ENCODE measurements at places on chromosomes 13 and 19. TPM values are rescaled to one million over a fixed set of nuclear protein-coding genes. Genes with fewer than 3 reads are reported as not detected.
A peak's percentile ranks its signal among the peaks of the same experiment; 100 is the strongest.

- peaks cover 10% of the 10 kb centered on the region for H3K4me1 ChIP-seq
- H3K27ac ChIP-seq: no peak overlapping the region
- H3K36me3 ChIP-seq: no peaks in the 10 kb centered on the region
- no peak overlapping the region for H3K4me3 ChIP-seq
Observed at GRCh38 chr19:42028304-42029216, 34.5 kb upstream of the ATP1A3 start.

The ZNF837 gene
- 14.5 TPM for total RNA-seq

GRCh38 chr19:18503971-18504885, 17.6 kb downstream of the ELL start:
- H3K27me3 ChIP-seq: no peaks in the 10 kb centered on the region
- no peak for DNase-seq

DNA sequence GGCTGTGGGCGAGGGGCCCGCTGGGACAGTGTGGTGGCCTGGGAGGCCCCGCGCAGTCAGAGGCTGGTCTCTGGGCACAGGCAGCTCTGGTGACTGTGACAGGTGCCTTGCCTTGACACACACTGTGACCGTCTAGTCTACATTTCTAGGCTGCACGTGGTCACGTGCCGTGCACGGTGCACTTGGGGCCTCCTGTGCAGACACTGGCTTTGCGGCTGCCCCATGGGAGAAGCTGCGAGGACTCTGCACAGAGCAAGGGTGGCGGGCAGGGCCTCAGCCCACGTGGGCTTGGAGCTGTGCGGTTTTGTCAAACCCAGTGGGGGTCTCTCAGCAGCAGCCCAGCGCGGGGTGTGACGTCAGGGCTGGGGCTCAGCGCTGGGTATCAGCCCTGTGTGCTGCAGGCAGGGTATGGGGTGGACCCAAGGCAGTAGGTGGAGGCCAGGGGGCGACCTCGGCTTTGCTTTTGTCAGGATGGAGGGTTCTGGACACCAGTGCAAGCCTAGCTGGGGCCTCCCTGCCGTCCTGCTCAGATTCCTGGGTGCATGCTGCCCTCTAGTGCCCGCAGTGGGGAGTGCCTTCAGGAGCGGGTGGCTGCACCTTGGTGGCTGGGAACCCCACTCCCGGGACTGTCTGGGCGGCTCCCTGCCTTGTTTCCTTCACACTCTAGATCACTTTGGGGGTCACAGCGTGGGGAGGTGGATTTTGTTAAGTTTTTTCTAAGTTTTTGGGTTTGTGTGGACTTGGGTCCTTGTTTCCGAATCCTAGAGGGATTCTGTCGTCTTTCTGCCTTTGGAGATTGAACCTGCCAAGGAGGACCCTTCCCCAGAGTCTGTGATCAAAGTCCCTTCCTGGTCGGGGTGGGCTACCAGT, 62.6 kb downstream of the KDM4B start:
- no peaks in the 10 kb centered on the region for H3K27me3 ChIP-seq
- H3K4me3 ChIP-seq: no peak overlapping the region
- DNase-seq: peak; percentile 79
- H3K36me3 ChIP-seq: peaks cover 9% of the 10 kb centered on the region
- peaks cover 30% of the 10 kb centered on the region for H3K4me1 ChIP-seq
- no peak overlapping the region for H3K27ac ChIP-seq

GRCh38 chr19:33227242-33227650, 1.6 kb upstream of the SLC7A10 start:
- H3K27ac ChIP-seq: no peak overlapping the region
- no peaks in the 10 kb centered on the region for H3K4me1 ChIP-seq
- DNase-seq: no peak

DNA sequence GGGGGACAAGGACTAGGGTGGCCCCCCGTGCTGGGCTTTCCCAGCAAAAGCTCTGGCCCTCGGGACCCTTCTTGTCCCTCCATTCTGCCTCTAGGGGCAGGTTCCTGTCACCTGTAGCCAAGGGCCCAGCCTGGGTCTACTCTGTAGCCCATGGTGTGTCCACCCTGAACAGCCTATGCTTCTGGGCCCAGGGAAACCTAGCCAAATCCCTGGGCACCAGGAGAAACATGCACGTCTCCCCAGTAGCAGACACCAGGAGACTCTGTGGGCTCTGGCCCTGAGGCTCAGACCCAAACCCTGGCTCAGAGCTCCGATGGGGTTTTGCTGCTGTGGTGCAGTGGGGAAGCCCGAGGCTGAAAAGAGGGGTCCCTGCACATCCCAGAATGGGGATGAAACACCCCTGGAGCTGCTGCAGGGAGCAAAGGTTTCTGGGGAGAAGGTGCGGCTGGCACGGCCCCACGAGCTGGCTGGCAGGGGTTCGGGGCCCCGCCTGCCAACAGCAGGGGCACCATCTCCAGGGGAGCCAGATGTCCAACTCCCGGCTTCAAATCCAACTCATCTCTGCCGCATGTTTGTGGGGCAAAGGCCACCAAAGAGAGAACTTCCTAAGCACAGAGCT, 18.2 kb downstream of the CEBPG start:
- no peaks in the 10 kb centered on the region for H3K36me3 ChIP-seq
- H3K27ac ChIP-seq: no peak overlapping the region
- no peak overlapping the region for H3K4me3 ChIP-seq
- H3K27me3 ChIP-seq: no peaks in the 10 kb centered on the region

DNA sequence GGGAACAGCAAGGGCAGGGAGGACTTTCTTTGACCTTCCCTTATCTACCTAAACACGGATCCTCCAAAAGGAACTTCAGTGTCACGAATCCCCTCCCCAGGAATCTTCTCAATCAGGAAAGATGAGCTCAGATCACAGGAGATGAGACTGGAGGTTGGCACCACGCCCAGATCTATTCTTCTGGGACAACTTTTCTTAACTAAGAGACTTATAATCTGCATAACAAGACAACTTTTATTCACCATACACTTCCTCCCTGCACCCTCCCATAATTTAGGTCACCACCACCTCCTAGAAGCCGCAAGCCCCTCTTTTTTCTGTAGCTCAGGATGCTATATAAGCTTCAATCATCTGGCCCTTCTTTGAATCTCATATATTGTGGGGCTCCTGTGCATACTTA, 19.2 kb upstream of the AKT2 start:
- no peak overlapping the region for H3K4me3 ChIP-seq
- DNase-seq: no peak
- no peaks in the 10 kb centered on the region for H3K4me1 ChIP-seq
- no peaks in the 10 kb centered on the region for H3K36me3 ChIP-seq
- H3K27me3 ChIP-seq: no peaks in the 10 kb centered on the region
- H3K27ac ChIP-seq: no peak overlapping the region

The LRRC8E gene
- 3.3 TPM for total RNA-seq

GRCh38 chr19:17097593-17098126, 22.1 kb downstream of the MYO9B start:
- no peak for DNase-seq
- H3K27me3 ChIP-seq: no peaks in the 10 kb centered on the region
- peaks cover 10% of the 10 kb centered on the region for H3K36me3 ChIP-seq
- no peak overlapping the region for H3K4me3 ChIP-seq
- H3K27ac ChIP-seq: no peak overlapping the region

DNA sequence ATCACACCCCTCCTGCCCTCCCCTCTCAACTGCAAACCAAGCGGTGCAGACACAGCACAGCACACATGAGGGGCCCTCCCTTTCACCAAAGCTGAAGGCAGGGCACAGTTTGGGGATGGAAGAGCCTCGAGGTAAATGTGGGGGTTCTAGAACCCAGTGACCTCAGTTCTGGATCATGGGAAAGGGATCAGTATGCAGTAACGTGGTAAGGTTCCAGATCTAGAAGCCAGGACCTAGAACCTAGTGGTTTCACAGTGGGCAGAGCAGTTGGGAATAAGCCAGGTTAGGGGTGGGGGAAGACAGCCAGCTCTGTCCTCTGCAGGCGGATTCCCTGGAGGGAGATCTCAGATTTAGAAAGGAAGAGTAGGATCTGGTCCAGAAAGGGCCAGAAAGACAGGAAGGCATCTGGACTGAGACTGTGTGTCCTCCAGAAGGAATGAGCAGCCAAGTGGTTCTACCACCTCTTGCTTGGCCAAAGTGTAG, 3.1 kb downstream of the FTL start:
- DNase-seq: peak; percentile 48
- H3K36me3 ChIP-seq: peaks cover 15% of the 10 kb centered on the region
- no peak overlapping the region for H3K4me3 ChIP-seq
- peaks cover 39% of the 10 kb centered on the region for H3K4me1 ChIP-seq
- no peaks in the 10 kb centered on the region for H3K27me3 ChIP-seq

- no peak overlapping the region for H3K4me3 ChIP-seq
- H3K36me3 ChIP-seq: no peaks in the 10 kb centered on the region
- H3K27ac ChIP-seq: peak overlapping the region; percentile 83
Observed at GRCh38 chr19:13006431-13007281, 11.4 kb downstream of the NFIX start.

DNA sequence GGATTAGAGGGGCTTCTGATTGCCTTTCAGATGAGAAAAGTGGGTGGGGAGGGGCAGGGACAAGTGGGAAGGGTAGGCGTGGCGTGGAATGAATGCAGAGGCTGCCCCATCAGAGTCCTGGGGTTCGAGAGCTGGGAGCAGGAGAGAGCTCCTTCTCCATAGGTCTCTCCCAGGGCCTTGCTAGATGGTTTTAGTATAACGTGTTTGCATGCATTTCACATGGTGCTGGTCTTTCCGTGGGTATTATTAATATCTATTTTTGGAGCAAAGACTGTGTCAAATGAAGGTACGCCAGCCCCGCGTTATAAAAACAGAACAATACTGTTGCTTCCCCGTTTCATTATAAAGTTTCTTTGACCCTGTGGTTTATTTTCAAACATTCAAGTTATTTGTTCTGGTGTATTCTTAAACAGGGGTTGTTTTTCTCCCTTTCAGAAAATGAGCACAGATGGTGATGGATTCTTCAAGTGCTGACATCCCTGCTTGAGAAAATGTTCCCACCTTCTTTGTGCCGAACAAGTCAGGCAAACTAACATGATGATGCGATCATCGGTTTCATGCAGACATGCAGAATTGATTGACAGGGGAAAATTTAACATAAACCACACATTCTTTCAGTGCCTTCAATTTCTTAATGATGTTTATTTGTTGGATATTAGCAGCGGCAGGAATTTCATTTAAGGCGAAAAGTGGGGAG, 62.1 kb upstream of the ZNF536 start:
- no peak overlapping the region for H3K4me3 ChIP-seq
- no peak for DNase-seq
- H3K27ac ChIP-seq: no peak overlapping the region
- no peaks in the 10 kb centered on the region for H3K4me1 ChIP-seq

The PSG6 gene
- not detected for total RNA-seq

DNA sequence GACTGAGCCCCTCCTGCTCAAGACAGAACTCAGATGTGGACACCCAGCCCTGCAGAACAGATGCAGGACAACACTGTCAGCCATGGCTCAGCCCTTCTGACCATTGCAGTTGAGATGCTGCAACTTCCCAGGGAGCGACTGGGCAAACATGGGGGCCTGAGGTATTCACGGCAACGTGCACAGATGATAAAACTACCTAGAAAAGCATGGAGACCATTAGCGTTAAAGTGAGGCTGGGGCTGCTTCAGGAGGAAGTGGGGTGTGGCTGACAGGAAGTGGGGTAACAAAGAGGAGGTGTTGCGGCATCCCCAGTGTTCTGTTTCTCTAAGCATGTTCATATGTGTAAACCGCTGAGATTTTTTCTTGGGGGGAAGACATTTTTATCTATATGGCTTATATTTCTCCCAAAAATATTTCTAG, 1.3 kb upstream of the SIGLEC9 start:
- H3K36me3 ChIP-seq: no peaks in the 10 kb centered on the region
- H3K4me1 ChIP-seq: no peaks in the 10 kb centered on the region
- no peak for DNase-seq
- H3K27me3 ChIP-seq: no peaks in the 10 kb centered on the region
- no peak overlapping the region for H3K4me3 ChIP-seq

DNA sequence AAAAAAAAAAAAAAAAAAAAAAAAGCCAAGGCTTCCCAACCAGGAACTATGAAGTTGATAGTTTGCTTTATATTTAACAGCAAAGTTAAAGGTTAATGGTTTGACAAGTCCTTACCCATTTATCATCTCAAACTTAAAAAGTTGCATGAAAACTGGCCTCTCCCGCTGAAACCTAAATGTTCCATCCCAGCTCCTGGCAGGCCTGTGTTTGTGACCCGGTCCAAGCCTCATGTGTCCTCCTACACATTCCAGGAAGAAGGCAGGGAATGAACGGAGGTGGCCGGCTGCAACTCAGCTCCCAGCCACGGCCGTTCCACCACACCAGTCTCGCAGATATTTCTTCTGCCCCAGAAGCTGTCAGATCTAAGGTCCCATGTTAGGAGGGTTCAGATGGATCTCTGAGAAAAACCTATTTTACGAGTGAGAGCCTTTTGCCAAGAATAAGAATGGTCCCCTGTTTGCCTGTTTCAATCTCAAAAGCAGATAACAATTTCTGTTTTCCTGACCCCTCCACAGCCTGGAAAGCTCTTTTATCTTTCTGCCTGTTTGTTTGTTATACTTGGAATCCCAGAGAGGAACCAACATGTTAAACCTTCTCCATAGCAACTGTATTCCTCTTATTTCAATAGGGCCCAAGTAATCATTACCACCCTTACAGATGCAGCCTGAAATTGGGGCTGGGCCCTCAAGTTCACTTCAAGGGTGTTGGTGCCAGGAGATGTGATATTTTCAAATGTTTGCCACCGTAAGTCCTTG, 56.5 kb downstream of the KCTD12 start:
- no peak for DNase-seq
- no peaks in the 10 kb centered on the region for H3K4me1 ChIP-seq
- H3K27ac ChIP-seq: no peak overlapping the region
- no peaks in the 10 kb centered on the region for H3K36me3 ChIP-seq

DNA sequence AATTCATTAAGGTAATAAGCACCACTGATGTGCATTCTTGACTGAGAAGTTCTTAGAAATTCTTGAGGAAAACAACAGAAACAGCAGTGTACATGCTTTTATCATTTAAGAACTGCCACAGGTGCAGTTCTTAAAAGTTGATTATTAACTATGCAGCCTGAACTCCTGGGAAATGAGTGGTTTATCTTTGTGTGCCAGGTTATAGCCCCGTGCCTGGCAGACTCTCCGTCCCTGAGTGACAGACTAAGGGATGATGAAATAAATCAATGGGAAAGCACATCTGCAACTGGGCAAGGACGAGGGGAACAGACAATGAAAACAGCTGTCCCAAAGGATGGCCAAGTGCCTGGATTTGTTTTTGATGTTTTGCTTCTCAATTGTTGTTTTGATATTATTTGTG, 84.4 kb upstream of the SPATA13 start:
- H3K27ac ChIP-seq: no peak overlapping the region
- no peaks in the 10 kb centered on the region for H3K27me3 ChIP-seq
- no peak for DNase-seq
- H3K36me3 ChIP-seq: no peaks in the 10 kb centered on the region

The PROZ gene
- not detected for total RNA-seq

- H3K36me3 ChIP-seq: no peaks in the 10 kb centered on the region
- H3K27ac ChIP-seq: no peak overlapping the region
- DNase-seq: no peak
- no peaks in the 10 kb centered on the region for H3K27me3 ChIP-seq
- H3K4me3 ChIP-seq: no peak overlapping the region
Observed at GRCh38 chr13:30362869-30363268, 55.5 kb upstream of the KATNAL1 start.

The PEAK3 gene
- 1.6 TPM for total RNA-seq

- H3K27ac ChIP-seq: peak overlapping the region; percentile 57
- no peaks in the 10 kb centered on the region for H3K27me3 ChIP-seq
- no peak overlapping the region for H3K4me3 ChIP-seq
- peaks cover 15% of the 10 kb centered on the region for H3K36me3 ChIP-seq
- DNase-seq: no peak
Observed at GRCh38 chr13:98476106-98476505, 100.8 kb downstream of the STK24 start.
